Right ventricle myocardium superior (tissue), 1 donor: ENCODE measurements at places on chromosomes 3 and 15. TPM values are rescaled to one million over a fixed set of nuclear protein-coding genes. Genes with fewer than 3 reads are reported as not detected.

ZNF501 gene
- 4.9 TPM for total RNA-seq

SPPL2A gene
- 87.5 TPM for total RNA-seq

- no peak for DNase-seq
Observed at GRCh38 chr15:44207643-44208042, 12.6 kb upstream of the FRMD5 start.

DNA sequence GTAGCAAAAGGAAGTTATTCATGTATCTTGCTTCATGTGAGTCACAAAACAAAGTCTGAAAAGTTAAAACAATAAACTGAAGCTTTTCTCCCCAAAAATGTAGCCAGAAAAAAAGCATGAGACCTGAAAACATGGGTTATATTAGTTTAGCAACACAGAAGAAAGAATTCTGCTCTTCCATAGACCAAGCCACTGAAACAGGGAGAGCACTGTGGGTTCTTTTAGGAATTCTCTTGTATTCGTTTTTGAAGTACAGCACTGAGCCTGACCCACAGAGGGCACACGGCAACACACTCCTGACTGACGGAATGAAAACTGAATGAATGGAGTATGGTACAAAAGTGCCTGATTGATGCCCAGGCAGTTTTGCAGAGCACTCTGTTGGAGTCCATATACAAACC, 66.6 kb downstream of the TM4SF4 start:
- DNase-seq: no peak

GRCh38 chr3:156611870-156612494, 57.1 kb upstream of the SSR3 start:
- no peak for DNase-seq

- DNase-seq: no peak
Observed at GRCh38 chr3:139202226-139202958, 141.4 kb upstream of the MRPS22 start.

GRCh38 chr3:100518244-100518643, 25.8 kb downstream of the TMEM45A start:
- DNase-seq: no peak

- no peak for DNase-seq
Observed at GRCh38 chr3:66633402-66634381, 132.9 kb upstream of the LRIG1 start.

- no peak for DNase-seq
Observed at GRCh38 chr3:141486496-141486745, 406 bp upstream of the RASA2 start.
